ENCODE measurements at places on chromosomes 11 and 22.

DNA sequence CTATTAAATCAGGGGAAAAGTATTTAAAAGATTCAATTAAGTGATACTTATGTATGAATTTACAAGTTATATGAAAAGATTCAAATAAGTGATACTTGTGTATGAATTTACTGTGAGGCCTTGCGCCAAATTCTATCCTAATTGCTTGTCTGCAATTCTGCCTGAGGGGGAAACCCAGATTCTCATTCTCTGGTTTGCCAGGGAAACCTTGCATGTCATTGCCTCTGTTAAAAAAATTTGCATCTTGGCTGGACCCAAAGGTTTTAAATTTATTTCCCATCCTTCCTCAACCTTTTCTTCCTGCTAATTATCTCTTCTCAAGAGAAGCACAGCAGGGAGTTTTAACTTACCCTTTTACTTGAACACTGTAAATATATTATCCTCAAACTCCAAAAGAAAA lies 13.8 kb downstream of the OLFML1 start:
- DNase-seq: no peak

DNA sequence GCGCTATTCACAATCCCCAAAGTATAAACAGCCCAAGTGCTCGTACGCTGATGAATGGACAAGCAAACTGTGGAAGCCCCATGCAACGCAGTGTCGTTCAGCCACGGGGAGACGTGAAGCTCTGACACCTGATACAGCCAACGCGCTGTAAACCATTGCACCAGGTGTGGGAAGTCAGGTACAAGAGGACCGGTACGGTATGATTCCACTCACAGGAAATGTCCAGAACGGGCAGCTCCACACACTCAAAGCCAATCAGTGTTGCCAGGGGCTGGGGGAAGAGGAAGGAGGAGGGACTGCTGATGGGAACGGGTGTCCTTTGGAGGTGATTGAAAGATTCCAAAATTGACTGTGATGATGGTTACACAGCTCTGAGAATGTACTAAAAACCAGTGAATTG lies 64.5 kb downstream of the BRD1 start:
- no peak for DNase-seq

DNA sequence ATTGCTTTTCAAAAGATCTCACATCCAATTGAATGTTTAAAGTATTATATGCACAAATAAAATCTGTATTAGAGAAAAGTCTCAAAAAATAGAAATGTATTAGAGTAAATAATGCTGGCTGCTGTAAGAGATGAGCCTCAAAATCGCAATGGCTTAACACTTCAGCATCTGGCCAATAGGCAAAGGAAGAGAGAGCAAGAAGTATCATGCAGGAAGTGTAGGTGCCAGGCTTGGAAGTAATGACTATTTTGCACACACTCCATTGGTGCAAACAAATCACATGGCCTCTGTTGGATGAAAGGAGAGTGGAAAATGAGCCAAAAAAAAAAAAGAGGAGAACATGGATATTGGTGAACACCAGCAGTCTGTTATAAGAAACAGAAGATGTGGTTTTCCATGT lies 193.0 kb upstream of the E2F8 start:
- no peak for DNase-seq

- DNase-seq: peak; percentile 62
These were observed 56.1 kb downstream of the PTPRJ start for GRCh38 chr11:48036466-48036865.

DNA sequence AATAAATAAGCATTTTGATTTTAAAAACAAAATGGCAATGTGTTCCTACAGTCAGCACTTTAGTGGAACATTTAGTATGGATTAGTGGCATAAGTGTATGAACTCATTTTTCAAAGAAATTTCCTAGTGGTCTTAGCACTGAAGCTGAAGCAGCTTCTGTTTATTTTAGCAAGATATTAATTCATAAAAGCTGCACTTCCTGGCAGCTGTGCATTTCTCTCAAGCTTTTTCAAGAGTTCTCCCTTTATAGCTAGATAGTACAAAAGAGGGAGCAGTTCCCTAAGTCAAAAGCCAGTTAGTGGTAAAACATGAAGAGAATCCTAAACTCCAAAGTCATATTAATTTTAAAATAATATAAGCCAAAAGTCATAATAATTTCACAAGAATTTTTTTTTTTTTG lies 1036.0 kb upstream of the CCDC90B start:
- no peak for DNase-seq

DNA sequence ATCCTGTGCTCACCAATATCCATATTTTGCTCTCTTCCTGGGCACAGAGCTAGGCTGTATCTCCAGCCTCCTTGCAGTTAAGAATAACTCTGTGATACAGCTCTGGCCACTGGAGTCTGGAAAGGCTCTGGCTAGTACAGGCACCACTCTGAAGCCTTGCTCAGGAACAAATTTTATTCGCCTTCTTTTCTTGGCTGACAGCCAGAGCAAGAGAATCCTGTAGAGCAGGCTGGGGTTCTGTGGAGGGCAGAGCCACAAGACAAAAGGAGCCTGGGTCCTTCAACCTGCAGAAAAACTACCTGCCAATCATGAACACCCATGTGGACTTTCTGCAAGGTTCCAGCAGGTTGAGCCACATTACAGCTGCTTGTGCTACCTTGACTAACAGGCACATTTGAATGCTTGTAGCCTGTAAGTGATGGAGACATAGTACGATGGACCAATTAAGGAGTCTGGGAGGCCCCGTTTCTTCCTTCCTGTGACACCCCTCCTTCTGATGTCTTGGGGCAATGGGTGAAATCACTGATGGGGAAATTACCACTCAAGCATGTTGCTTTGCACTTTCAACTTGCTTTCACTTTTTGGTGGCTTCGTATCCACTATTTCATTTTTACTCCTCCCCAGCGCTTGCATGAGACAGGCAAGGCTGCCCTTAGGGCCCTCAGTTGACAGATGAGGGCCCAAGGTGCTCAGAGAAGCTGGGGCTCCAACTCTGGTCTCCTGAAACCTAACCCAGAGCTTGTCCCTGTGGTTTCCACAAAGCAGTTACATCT lies 267.2 kb upstream of the SYN3 start:
- no peak for DNase-seq

- DNase-seq: no peak
These were observed 1.9 kb downstream of the BID start for GRCh38 chr22:17772249-17772957.

- peak; percentile 42 for DNase-seq
These were observed 26.7 kb downstream of the FLI1 start for GRCh38 chr11:128720522-128720985.

GRCh38 chr11:57885298-57886050 lies 123.9 kb downstream of the CTNND1 start:
- peak; percentile 14 for DNase-seq

- DNase-seq: peak; percentile 25
These were observed 188.9 kb downstream of the BRD1 start for GRCh38 chr22:49638788-49639187.

All from astrocyte (in vitro differentiated cells and primary cell).